ENCODE measurements at places on chromosomes 1 and 21.

- DNase-seq: no peak
Observed at GRCh38 chr1:68085752-68086151, 35.3 kb upstream of the DIRAS3 start.

GRCh38 chr1:9542430-9542829, 3.2 kb downstream of the SLC25A33 start:
- no peak for DNase-seq

DNA sequence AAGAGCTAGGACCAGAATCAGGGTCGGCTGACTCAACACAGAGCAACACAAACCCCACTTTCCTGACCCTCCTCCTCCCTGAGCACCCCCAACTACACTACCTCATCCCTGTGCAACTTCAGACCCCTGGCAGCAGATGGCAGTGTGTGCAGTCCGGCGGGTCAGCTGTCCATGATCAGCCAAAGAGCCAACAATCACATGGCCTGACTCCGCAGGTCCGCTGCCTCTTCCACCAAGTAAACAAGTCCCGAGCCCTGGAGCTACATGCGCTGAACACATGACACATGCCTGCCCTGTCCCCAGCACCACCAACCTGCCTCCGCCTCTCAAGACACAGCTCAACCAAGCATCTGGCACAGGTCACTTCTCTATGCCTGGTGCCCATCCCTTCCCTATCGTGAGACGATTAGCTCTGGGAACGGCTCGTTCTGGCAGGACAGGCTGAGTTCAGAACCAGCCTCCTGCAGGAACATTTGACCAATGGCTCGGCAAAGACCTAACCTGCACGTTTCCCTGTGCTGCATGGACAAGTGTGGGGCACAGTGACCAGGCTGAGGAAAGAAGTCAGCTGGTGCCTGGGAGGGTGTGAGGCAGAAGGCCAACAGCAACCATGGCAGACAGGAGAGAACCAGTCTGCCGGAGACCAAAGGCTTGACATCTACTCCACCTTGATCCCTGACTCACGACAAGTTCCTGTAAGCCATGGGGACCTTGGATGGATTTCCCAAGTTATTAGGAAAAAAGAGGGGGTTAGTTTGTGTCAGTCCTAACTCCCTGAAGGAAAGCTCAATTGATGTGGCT, 60.3 kb downstream of the CD46 start:
- DNase-seq: no peak

- no peak for DNase-seq
Observed at GRCh38 chr21:39533545-39534380, 79.0 kb upstream of the B3GALT5 start.

- DNase-seq: no peak
Observed at GRCh38 chr1:43912607-43913006, 21.0 kb upstream of the ARTN start.

DNA sequence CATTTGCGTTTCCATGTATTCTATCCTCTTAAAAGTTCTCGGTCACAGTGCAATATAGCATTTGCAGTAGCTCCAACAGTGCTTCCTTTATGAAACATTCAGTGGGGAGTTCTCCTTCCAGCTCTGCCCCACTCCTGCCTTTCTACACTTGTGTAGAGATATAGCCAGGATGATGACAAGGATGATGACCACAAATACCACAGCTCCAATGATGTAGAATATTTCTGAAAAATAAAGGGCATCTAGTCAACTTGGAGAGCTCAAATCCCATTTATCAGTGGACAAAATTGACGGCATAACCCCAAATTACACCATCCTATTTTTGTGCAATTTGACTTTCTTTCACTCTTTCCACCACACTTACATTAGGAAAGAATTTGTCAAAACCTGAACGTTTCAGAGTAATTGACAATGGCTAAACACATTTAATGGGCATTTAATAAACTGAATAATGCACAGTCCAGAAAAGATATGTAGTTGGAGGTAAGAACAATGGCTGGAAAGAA, 11.1 kb downstream of the F3 start:
- DNase-seq: no peak

DNA sequence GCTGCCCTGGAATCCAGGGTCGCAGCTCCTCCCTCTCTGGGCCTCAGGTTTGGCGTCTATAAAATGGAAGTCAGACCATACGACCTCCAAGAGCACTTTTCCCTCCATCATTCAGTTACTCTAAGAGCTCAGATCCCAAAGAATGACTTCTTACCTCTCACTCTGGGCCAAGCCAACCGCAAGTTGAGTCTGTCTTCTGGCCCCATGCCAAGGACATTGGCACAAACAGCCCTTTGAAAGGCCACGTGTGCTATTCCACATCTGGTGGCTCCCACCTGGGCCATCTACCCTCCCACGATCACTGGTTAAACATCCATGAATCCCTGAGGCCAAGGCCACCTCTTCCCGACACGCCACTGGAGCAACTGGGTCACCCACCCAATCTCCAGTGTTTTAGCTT, 12.4 kb downstream of the SLC2A7 start:
- DNase-seq: no peak

DNA sequence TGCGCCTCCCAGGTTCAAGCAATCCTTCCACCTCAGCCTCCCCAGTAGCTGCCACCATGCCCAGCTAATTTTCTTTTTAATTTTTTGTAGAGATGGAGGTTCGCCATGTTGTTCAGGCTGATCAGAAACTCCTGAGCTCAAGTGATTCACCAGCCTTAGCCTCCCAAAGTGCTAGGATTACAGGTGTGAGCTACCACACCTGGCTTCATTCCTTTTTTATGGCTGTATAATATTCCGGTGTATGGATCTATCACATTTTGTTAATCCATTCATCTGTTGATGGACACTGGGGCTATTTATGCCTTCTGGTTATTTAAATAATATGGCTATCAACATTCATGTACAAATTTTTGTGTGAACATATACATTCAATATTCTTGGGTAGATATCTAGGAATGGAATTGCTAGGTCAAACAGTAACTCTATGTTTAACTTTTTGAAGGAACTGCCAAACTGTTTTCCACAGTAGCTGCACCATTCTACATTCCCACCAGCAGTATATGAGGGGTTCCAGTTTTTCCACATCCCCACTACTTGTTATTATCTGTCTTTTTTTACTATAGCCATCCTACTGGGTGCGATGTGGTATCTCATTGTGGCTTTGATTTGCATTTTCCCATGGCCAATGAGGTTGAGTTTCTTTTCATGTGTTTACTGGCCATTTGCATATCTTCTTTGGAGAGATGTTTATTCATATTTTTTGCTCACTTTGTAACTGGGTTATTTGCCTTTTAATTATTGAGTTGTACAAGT, 11.0 kb downstream of the SLC27A3 start:
- no peak for DNase-seq

DNA sequence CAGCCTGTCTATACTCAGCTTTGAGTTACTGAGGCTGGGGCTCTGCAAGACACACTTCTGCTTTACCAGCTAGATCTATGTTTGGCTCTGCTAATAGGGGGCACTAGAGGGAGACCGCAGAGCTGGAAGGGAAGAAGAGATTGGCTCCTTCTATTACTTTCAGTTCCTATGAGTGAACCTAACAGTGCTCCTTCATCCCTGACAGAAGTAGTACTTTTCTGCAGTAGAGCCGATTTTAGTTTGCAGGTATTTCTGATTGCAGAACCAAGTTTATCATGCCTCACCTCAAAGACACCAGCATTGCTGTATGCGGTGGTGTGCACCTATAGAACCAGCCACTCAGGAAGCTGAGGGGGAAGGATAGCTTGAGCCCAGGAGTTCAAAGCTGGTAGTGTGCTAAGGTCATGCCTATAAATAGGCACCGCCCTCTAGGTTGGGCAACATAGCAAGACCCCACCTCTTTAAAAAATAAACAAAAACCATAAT, 5.7 kb upstream of the ZDHHC18 start:
- DNase-seq: no peak

DNA sequence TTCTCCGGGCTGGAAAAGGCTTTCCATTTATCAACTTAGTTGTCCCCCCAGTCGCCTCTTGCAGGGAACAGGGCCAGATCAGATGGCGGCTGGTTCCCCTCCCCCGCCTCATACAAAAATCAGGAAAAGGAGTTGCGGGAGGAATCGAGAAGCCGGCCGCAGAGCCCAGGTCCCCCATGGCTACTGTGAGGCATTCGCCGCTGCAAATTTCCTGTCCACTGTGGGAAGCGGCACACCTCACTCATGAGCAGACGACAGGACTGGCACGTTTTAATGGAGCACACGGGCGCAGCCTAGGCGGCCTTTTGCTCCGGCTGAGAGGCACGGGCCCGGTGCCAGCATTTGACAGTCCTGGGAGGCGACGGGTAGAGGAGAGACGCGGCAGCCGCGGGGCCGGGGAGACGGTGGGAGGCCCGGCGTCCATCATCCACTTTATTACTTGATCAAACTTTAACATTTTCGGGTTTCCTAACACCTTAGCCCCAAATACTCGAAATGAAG, 1.1 kb downstream of the GNG4 start:
- DNase-seq: no peak

GRCh38 chr21:36395353-36396111, 10.3 kb downstream of the CHAF1B start:
- no peak for DNase-seq

- DNase-seq: no peak
Observed at GRCh38 chr1:1079408-1080121, 5.5 kb upstream of the RNF223 start.

DNA sequence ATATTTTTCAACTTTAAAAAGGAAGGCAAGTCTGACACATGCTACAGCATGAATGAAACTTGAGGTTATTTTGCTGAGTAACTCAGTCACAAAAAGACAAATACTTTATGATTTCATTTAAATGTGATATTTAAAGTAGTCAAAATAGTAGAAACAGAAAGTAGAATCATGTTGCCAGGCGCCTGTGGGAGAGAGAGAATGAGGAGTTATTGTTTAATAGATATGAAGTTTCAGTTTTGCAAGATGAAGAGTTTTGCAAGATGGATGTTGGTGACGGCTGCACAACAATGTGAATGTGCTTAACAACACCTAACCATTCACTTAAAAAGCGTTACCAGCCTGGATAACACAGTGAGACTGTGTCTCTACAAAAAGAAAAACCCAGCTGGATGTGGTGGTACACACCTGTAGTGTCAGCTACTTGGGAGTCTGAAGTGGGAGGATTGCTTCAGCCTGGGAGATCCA, 20.7 kb upstream of the ATP1A1 start:
- DNase-seq: no peak

DNA sequence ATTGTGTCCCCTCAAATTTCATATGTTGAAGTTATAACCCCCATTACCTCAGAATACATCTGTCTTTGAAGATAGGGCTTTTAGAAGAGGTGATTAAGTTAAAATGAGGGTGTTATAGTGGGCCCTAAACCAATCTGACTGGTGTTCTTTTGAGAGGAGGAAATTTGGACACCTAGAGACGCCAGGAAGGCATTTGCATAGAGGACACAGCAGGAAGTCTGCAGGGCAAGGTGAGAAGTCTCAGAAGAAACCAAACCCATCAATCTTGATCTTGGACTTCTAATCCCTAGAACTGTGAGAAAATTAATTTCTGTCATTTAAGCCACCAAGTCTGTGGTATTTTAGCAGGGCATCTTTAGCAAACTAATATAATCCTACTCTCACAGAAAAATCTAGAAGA, 13.0 kb downstream of the GOLPH3L start:
- DNase-seq: no peak

DNA sequence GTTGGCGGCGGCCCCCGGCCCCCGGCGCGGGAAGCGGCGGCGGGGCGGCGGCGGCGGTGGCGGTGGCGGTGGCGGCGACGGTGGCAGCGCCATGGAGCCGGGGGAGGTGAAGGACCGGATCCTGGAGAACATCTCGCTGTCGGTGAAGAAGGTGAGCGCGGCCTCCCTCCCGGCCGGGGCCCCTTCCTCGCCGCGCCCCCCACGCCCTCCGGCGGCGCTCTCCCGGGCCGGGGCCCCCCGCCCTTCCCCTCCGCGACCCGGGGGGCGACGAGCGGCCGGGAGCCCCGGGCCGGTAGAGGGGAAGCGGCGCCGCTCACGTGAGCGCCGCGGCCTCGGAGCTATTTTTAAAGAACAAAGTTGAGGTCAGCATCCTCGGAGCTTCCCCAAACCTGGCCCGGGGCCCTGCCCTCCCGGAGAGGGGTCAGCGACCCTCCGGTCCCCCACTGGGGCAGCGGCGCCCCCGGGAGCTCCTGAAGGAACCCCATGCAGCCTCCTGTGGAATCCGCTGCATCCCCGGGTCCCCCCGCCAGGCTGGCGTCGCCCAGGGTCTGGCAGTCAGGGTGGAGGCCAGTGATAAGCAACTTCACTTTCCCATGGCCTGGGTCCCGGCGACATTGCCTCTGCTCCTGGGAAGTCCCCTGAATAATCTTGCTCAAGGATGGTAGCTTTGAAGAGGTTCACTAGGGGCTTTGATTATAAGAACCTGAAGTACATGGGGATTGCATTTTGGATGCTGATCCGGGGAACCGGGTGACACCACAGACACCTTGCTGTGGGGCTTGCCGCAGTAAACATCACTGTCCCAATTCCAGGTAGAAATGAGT, 560 bp downstream of the PLEKHM2 start:
- DNase-seq: no peak

DNA sequence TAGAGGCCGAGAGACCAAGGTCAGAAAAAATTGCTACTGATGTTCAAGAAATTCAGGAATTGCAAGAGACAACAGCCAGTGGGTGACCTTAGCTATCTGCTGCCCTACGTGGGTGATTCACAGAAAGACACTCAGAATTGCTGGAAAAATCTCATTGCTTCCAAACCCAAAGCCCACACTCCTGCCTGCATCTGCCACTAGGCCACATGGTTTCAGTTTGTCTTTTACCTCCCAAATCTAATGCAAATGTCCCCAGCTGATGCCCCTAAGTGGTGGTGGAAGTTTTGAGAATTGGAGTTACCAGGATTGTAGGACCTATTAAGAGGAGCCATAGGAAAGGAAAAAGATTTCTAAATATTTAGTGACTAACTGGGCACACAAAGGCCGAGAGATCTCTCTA, 341.5 kb upstream of the CHRM3 start:
- DNase-seq: no peak

DNA sequence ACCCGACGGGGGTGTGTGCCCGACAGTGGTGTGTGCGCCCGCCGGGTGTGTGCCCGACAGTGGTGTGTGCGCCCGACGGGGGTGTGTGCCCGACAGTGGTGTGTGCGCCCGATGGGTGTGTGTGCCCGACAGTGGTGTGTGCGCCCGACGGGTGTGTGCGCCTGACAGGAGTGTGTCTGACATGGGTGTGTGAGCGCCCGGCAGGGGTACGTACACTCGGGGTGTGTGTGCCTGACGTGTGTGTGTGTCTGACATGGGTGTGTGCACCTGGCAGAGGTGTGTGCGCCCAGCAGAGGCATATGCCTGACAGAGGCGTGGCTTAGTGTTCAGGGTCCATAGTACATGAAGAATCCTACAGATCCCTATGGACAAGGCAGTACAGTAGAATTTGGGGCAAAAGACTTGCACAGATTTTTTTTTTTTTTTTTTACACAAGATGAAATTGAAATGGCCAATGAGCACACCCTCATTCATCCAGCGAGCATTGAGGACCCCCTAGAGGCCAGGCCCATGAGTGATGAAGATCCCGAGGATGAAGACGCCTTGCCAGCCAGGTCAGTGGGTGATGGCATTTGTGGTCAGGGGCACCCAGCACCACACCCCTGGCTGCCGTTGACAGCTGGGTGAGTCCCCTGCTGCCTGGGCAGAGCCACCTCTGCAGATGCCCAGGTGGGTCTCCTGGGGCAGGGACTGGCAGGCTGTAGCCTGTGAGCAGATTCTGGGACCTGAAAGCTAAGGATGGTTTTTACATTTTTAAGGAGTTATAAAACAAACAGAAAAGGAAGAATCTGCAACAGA, 60.1 kb downstream of the ADARB1 start:
- no peak for DNase-seq

GRCh38 chr1:180527101-180527669, 24.8 kb upstream of the ACBD6 start:
- no peak for DNase-seq

All from cortex of kidney (tissue), 1 donor.